ENCODE measurements at places on chromosomes 6 and 20. TPM values are rescaled to one million over a fixed set of nuclear protein-coding genes. Genes with fewer than 3 reads are reported as not detected.

DNA sequence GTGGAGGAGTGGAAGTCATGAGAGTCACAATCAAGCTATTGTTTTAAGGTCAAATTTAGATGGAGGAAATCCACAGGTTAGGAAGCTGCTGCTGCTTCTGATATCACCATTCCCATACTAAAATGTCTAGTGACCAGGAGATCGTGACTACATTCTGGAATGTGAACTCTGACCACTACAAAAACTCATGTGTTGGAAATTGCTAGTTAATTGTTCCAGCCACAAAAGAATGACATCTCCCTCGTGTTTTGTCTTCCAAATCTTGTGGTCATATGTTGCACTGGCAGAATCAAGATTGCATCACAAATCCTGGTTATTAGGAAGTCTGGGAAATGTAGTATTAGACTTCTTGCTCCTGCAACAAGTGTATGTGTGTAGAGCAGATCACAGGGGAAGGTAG is 441.9 kb downstream of the CD109 start:
- no peaks in the 10 kb centered on the region for H3K4me1 ChIP-seq
- no peak overlapping the region for H3K4me3 ChIP-seq
- no peak overlapping the region for H3K27ac ChIP-seq
- no peaks in the 10 kb centered on the region for H3K27me3 ChIP-seq
- H3K36me3 ChIP-seq: no peaks in the 10 kb centered on the region

DNA sequence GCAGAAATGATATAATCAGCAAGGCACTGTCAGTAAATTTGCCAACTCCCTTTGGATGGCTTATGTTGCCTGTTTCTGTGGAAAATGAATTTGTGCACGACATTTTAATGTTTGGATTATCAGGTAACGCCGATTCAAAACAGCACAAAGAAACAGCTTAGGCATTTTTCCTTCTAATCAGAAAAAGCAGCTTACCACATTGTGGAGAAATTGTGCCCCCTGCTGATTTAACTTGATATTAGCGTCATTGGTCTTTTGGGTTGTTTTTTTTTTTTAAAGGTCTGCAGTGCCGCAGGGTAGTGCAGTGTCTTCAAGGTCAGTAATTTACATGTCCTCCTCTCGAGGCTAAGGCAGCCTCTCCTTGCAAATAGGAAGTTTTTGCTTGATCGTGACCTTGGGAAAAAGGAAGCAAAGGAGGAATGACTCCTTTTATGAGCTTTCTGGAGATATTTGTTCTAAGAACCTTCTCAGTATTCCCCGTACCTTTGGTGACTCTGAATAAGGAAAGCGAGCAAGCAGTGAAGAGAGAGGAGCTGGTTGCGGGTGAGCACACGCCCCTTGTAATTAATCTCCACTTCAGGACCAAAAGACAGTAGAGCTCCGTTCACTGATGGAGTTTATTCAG is 79.1 kb downstream of the ELOVL4 start:
- H3K27me3 ChIP-seq: no peaks in the 10 kb centered on the region
- H3K4me1 ChIP-seq: no peaks in the 10 kb centered on the region
- peak; percentile 74 for DNase-seq
- H3K36me3 ChIP-seq: no peaks in the 10 kb centered on the region
- no peak overlapping the region for H3K4me3 ChIP-seq

DNA sequence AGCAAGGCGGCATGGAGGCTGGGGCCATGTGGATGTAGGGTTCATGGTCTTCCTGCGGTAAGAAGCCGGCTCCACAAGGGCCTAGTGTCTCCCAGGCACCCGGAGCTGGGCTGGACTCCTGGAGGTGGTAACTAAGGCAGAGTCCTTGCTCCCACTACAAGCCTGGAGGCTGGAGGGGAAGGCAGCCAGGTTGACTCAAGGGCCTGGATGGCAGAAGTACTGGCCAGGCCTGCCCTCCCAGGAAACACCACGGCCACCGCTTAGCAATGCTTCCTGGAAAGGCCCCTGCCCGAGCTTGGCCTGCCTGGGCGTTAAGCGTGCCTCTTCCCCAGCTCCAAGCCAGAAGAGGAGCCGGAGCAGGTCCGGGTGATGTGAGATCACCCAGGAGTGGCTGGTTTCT is 182.0 kb downstream of the ZDHHC14 start:
- H3K4me1 ChIP-seq: peaks cover 40% of the 10 kb centered on the region
- H3K36me3 ChIP-seq: no peaks in the 10 kb centered on the region
- no peak overlapping the region for H3K4me3 ChIP-seq

GRCh38 chr6:169093066-169093723 is 160.5 kb downstream of the THBS2 start:
- no peaks in the 10 kb centered on the region for H3K36me3 ChIP-seq
- H3K4me3 ChIP-seq: no peak overlapping the region
- H3K4me1 ChIP-seq: no peaks in the 10 kb centered on the region

DNA sequence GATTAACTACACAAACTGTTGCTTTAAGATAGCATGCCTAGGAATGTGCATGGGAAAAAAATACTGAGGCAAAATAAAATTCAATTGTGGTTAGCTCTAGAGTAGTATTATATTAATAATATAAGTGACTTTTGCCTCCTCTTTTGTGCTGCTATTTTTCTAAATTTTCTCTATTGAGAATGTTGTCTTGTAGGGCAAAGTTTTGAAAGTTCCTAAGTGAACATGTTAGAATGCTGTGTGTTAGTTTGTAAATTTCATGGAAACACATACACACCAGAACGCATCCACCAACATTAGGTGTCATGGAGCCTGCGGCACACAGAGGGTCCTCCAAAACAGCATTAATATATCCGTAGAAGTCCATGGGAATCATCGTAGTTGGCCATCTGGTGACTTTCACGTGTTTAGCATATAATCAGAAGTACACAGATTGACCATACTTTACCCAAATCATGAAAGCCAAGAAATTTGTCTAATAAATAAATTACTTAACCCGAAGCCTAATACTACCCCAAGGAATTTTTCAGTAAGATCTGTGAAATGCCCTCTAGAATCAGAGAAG is 25.6 kb downstream of the ARHGAP18 start:
- peak overlapping the region; percentile 69 for H3K27ac ChIP-seq
- no peaks in the 10 kb centered on the region for H3K27me3 ChIP-seq
- no peak for DNase-seq
- no peaks in the 10 kb centered on the region for H3K36me3 ChIP-seq
- H3K4me3 ChIP-seq: no peak overlapping the region

DNA sequence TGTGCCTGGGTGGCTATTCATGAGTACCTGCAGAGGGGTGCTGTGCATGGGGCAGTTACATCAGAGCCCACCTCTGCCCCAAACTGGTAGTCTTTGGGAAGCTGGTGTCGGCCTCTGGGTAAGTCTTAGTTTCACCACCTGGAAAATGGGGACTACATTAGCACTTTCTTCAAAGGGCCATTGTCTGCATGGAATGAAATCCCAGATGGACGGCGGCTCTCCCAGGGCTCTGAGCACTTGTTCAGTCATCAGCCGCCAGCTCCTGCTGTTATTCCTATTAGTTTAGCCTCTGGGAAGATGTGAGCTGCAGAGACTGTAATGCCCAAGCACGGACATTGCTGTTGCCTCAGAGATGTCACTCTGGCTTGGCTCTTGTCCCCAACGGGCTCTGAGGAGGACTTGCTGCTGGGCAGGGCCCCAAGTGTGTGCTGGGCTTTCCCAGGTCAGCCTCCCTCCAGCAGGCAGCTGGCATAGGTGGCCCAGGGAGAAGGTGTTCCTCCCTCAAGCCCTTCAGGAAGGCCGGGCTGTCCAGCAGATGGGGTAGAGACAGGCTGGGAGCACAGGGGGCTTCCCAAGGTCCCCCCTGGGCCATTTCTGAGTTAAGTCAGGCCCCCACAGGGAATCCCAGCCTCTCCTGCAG is 268.3 kb downstream of the TFAP2C start:
- no peak overlapping the region for H3K4me3 ChIP-seq
- no peak overlapping the region for H3K27ac ChIP-seq

DNA sequence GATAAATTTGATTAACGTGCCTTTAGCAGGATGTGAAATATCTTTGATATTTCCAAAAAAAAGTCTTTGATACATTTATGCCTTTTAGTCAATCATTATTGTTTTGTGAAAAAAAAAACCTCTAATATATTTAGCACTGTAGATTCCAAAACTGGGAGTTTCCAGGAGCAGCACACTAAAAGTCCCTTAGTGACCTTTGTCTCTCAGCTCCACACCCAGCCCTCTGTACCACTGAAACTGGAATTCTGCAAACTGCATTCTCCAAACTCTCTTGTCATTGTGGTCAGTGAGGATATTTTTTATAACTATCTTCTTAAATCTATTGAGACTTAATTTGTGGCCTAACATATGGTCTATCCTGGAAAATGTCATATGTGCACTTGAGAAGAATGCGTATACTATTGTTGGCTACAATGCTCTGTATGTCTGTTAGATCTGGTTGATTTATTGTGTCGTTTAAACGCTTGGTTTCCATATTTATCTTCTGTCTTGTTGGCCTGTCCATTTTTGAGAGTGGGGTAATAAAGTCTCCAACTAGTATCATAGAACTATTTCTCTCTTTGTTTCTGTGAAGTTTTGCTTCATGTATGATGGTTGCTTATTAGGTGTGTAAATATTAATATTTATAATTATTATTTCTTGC is 73.2 kb upstream of the CNKSR3 start:
- H3K4me3 ChIP-seq: no peak overlapping the region
- no peaks in the 10 kb centered on the region for H3K27me3 ChIP-seq
- DNase-seq: no peak
- H3K4me1 ChIP-seq: no peaks in the 10 kb centered on the region
- no peak overlapping the region for H3K27ac ChIP-seq

Gene MCCD1
- total RNA-seq: not detected

Gene IFT52
- 21.5 TPM for total RNA-seq

Gene C20orf204
- 4.3 TPM for total RNA-seq

Gene CYP39A1
- not detected for total RNA-seq

Gene TNNC2
- total RNA-seq: not detected

Gene IL20RA
- not detected for total RNA-seq

Gene TMEM200A
- total RNA-seq: 0.50 TPM

Gene KHDC1
- 2.9 TPM for total RNA-seq

Gene GTSF1L
- not detected for total RNA-seq

Gene NEU1
- 36.1 TPM for total RNA-seq

Measured in natural killer cell (primary cell).